ENCODE measurements at places on chromosomes 11 and 22. TPM values are rescaled to one million over a fixed set of nuclear protein-coding genes. Genes with fewer than 3 reads are reported as not detected.
A peak's percentile ranks its signal among the peaks of the same experiment; 100 is the strongest.

The FOLR2 gene
- not detected for total RNA-seq

- no peak for DNase-seq
Observed at GRCh38 chr11:61745781-61746441, 6.5 kb upstream of the MYRF start.

The MS4A3 gene
- total RNA-seq: not detected

- no peak for DNase-seq
Observed at GRCh38 chr22:46561435-46561905, 24.1 kb upstream of the CELSR1 start.

The SHANK2 gene
- 109 TPM for total RNA-seq

DNA sequence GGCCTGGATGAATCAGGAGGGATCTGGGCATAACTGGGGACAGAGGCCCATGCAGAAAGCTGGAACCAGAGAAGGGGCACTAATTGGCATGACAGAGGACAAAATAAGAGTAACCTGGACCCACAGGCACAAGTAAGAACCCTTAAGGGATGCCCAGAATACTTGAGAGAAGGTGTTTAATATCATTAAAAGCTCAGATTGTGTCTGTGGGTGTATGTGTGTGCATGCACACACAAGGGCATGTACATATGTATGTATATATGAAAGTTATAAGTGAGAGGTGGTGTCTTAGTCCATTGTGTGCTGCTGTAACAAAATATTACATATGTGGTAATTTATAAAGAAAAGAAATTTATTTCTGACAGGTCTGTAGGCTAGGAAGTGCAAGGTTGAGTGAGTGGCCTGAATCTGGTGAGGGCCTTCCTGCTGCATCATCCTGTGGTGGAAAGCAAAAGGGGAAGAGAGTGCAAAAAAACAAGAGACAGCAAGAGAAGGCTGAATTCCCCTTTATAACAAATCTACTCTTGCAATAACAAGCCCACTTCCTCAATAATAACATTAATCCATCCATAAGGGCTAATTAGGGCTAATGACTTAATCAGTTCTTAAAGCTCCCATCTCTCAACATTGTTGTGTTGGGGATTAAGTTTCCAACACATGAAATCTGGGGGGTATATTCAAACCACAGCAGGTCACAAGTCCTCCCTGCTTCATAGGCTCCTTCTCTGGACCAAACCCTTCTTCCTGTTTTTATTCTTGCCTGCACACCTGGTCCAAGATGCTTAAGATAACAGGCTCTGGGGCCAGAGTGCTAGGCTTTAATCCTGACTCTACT is 68.3 kb upstream of the POU2AF2 start:
- DNase-seq: no peak

The CABP4 gene
- 25.4 TPM for total RNA-seq

DNA sequence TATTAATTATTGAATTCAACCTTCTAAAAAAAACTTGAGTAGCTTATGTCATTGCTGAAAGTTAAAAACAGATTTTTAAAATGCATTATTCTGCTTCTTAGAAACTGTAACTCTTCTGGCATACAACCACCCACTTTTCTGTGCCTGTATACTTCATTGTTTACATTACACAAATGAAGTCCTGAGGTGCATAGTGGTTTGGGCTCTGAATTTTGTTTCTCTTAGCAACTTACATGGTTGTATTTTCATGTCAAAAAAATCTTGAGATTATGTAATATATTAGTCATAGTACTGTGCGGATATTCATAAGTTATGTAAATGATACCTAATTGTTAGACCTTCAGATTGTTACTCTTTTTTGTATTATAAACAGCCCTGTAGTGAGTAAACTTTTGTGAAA is 12.2 kb downstream of the SC5D start:
- no peak for DNase-seq

- DNase-seq: no peak
Observed at GRCh38 chr11:122678406-122678805, 22.9 kb downstream of the UBASH3B start.

DNA sequence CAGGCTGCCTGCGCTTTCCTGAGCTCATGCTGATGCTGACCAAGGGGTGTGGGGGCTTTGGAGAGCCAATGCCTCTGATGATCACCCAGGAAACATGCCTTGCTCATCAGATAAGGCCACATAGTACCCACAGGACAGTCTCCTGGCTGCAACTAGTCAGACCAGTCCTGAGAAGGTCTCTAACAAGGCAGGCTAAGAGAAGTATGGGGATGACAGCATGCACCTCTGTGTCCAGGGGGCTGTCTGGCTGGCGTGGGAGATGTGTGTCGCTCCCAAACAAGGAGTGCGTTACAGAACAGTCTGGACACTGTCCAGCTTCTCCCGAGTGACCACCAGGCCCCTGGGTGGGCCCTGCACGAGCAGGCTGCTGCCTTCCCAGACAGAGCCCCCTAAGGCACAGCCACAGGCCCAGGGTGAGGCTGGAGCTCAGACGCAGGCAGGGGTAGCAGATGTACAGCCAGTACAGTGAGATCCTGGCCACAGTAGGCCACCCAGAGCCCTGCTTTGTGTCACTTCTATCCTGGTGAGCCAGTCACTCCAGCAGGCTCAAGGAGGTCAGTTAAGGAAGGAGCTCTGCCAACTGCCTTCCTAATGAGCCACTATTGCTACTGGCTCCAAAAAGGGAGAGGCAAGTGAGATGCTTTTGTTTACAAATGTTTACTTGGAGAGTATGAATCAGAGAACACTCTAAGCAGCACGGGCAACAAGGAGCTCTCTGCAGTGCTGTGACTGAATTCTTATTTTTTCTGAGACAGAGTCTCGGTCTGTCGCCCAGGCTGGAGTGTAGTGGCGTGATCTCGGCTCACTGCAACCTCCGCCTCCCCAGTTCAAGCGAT is 66.0 kb upstream of the CLTCL1 start:
- DNase-seq: no peak

DNA sequence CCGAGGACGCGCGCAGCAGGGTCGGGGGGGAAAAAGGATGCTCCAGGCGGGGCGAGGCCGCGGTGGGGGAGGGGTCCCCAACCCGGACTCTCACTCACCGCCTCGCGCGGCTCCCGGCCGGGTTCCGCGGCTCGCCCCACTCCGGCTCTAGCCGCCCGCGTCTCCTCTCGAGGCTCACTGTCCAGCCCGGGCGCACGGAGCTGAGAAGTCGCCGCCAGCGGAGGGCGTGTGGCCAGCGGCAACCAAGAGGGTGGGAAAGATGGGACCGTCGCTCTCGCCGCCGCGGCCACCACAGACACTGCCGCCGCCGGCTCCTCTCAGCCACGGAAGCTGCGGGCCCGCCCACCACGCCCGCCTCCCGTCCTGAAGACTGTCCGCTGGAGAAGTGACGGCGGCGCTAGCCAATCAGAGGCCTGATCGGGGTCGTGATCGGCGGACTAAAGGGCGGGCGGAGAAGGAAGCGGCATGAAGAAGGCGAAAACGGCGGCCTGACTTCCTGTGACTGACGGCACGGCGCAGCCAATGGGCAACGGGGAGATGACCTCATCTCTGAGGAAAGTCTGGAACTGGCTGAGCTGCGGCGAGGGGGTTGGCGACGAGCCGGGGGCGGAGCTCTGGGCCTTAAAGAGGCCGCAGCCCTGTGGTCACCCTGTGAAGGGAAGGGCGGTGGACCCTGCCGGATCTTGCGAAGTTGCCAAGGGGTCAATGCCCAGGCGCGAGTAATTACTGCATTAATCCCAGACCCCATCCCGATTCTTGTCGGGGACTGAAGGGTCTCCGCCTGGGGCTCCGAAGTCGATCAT is at the start of gene MRTFA:
Gene MRTFA, minus strand, starts transcription at position 340 of the 803 bp plus-strand sequence.
- peak; percentile 100 for DNase-seq

DNA sequence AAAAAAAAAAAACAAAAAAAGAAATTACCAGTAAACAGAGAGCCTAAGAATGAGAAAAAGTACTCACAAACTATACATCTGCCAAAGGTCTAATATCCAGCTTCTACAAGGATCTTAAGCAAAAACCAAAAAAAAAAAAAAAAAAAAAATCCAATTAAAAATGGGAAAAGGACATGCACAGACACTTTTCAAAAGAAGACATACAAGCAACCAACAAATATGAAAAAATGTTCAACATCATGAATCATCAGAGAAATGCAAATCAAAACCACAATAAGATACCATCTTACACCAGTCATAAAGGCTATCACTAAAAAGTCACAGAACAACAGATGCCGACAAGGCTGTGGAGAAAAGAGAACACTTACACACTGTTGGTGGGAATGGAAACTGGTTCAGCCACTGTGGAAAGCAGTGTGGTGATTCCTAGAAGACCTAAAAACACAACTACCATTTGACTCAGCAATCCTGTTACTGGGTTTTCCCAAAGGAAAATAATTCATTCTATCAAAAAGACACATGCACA is 18.3 kb downstream of the MS4A6A start:
- DNase-seq: no peak

The FOXRED2 gene
- 29.4 TPM for total RNA-seq

GRCh38 chr11:63560506-63561180 is 2.5 kb downstream of the PLAAT2 start:
- DNase-seq: peak; percentile 69

DNA sequence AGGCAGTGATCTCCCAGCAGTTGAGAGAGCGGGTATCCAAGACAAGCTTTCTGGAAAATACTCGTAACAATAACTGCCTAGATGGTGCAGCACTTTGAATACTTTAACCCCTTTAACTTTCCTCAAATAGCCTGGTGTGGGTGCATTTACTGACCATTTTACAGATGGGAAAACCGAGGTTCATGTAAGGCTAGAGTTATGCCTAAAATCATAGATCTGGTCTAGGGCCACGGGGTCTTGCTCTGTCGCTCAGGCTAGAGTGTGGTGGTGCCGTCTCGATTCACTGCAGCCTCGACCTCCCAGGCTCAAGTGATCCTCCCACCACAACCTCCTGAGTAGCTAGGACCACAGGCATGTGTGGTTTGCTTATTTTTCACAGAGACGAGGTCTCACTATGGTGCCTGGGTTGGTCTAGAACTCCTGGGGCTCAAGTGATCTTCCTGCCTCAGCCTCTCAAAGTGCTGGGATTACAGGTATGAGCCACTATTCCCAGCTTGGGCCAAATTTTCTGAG is 269.2 kb upstream of the SYN3 start:
- DNase-seq: no peak

The PANX2 gene
- total RNA-seq: 2.0 TPM

Measured in Calu3 (cell line).